ENCODE measurements at places on chromosomes 7 and 10. TPM values are rescaled to one million over a fixed set of nuclear protein-coding genes. Genes with fewer than 3 reads are reported as not detected.

DNA sequence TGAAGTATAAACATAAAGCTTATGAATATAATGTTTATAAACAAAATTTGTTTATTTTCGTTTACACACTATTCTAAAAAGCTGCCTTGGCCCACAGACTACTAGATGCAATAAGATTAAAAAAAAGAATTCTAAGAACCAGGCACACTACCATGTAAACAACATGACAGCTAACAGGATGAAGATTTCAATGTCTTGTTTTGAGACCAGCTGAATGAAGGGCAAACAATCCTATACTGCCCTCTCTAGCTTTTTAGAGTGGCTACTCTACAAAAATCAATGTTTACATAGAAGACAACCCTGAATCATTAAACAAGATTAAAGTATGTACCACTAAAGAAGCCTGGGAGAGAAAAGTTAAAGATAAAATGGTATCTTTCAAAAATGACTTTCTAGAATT is 38.6 kb downstream of the SLC25A40 start:
- no peak for DNase-seq

Gene RPP38
- total RNA-seq, result 16.2 TPM

DNA sequence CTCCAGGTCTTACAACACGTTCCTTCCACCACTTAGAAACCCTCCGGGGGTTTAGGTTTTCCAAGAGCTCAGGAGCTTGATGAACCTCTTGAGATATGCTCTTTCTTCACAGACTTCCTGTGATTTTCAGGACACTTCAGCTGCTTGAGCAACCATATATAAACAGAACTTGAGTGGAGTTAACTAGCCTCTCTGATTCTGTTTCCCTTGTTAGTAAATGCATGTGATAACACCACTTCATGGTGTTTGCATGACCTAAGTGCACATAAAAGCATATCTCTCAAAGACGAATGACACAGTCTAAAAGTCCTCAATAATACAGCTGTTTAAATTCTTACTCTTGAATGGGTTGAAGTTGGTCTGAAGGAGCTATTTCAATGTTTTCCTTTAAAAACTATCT is 9.9 kb downstream of the PRR15 start:
- DNase-seq, result no peak

DNA sequence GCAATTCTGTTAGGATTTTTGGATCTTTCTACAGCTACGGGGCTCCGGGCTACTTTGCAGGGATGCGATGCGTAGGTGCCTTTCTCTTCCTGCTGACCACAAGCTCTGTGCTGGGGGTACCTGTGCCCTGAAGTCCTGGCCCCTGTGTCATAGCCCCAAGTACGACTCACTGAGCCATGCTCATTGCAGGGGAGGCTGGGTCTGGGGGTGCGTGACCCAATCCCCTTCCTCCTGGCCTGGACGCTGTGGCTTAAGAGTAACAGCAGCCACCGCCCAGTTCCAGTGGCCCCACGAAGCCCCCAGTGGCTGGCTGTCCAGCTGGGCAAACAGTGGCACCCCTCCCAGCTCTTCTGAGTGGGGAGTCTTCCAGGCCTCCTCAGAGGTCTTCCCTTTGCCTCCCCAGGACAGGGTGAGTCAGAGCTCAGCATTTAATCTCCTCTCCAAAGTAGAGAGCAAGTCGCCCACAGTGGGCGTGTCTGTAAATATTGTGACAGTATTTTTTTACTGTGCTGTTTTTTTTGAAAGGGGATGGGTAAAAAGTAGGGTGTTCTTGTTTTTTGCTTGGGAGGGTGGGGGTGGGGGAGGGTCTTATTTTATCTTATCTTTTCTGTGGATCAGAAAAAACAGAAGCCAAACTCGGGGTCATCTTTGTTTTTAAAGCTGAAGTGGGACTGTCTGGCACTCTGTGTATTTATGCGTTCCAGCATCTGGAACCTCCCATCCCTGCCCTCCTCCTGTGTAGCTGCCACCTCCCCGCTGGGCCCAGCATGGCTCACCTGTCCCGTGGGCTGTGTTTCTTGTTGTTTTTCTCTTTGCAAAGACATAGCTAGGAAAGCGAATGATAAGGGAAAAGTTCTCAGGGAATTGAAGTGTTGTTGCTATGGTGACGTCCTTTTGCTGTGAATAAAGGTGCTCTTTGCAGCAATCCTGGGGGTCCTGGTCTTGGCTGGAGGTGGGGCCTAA is 8.2 kb downstream of the LFNG start:
- DNase-seq, result peak; percentile 87

GRCh38 chr10:18501629-18502028 is 149.8 kb downstream of the NSUN6 start:
- no peak for DNase-seq

DNA sequence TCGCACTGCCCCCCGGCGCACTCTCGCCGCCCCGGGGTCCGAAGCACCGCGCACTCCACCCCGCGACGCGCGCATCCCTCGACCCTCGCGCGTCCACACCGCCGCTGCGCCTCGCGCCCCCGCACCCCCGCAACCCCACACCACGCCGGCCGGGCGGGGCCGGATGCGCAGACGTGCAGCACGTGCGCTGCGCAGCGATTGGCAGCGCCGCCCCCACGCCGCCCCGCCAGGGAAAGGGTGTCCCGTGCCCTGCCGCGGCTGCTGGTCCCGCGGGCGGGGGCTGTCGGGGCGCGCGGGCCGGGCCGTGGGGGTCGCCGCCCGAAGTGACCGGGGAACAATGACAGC is 53.7 kb upstream of the KDM7A start:
- peak; percentile 84 for DNase-seq

Gene CUBN
- 0.65 TPM for total RNA-seq

Gene AGR3
- total RNA-seq, result not detected

GRCh38 chr7:87564296-87564963 is 36.3 kb downstream of the ABCB1 start:
- DNase-seq, result peak; percentile 43

Gene SPDYE16
- total RNA-seq, result 0.23 TPM

GRCh38 chr7:128892521-128893250 is 17.8 kb downstream of the KCP start:
- DNase-seq, result no peak

Gene PTPRN2
- total RNA-seq, result 0.49 TPM

DNA sequence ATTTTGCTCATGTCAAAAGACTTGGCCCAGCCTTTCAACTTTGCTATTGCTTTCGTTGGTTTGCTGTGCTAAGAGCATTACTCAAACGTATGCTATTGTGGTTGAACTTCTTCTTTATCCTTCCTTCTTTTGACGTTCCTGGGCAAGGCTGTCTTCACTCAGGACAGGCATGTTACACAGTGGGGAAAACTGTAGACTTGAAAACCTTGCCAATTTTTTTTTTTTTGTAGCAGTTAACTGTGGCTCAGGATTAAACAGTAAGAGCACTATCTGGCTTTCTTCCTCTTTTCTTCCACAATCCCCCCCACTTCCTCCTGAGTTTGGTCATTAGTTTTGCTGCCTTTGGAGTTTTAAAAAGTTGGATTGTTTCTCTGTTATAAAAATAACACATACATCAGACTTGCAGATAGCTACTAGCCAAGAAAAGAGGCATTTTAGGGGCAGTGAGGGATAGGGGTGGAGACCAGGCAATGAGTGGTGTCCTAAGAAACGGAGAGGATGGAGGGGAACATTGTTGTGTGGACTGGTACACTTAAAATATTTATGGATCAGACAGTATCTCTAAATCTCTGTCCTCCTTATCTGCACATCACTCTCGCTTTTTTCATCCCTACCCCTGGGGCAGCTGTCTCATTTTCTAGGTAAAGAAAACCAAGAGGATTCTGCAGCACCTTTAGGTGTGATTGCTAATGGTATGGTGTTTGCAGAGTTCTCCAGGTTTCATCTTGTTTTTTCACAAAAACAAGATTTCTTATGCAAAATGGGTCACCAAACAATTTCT is 181.7 kb downstream of the LRMDA start:
- DNase-seq, result no peak

DNA sequence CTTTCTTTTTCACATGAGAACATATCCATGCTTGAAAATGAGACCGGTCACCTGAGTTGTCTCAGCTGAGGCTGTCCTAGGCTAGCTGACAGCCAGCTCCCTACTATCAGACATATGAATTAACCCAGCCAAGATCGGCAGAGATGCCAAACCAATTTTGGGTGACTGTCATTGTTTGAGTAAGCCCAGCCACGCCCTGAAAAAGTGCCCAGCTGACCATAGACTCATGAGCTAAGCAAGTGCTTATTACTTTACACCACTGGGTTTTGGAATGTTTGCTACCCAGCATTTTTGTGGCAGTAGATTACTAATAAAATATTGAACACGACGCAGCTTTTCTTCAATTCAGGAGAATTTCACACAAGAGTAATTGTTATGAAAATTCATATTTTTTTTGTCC is 265.2 kb upstream of the LYZL1 start:
- no peak for DNase-seq

Gene SORBS1
- total RNA-seq, result 0.70 TPM
